ENCODE measurements at places on chromosomes 7 and 10.

DNA sequence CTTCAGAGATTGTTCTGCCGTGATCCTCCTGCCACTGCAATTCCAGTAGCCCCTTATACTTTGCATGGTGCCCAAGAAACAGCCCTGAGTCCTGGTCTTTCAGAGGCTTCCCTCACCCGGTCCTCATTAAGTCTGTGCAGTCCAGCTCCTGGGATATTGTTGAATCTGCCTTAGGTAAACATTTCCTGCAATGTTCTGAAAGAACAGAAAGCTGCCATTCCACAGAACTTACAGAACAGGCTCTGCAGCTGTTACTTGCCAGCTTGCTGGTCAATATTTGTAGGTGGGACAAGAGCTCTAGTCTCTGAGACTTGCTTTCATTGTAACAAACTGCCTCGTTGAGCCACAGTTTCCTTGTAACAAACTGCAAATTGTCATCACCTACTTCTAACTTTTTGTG, 115.0 kb upstream of the KIF5B start:
- no peak for DNase-seq

DNA sequence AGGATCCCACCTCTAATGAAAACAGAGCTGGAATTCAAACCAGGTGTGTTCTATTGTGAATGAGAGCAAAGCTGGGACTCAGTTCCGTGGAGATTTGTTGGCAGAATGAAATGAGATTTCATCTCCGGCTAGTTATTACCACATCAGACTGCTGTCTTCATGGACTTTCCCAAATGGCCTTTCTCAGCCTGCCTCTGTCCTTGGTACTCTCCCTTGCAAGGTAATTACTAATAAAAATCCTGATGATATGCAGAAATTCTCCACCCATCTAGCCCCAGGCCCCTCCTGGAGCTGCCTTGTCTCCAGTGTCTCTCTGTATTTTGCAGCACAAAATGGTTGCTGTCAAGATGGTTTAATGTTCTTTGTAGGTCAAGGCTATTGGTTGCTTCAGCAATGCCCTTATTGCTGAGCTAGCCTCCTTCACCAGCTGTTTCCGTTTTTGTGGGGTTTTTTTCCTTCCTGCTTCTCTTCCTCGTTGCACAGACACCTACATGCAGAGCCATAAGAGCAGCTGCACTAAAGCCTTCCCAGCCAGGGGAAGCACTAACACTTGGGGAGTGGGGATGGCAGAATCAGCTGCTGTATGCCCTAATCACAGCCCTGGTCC, 185.0 kb upstream of the GHITM start:
- no peak for DNase-seq

DNA sequence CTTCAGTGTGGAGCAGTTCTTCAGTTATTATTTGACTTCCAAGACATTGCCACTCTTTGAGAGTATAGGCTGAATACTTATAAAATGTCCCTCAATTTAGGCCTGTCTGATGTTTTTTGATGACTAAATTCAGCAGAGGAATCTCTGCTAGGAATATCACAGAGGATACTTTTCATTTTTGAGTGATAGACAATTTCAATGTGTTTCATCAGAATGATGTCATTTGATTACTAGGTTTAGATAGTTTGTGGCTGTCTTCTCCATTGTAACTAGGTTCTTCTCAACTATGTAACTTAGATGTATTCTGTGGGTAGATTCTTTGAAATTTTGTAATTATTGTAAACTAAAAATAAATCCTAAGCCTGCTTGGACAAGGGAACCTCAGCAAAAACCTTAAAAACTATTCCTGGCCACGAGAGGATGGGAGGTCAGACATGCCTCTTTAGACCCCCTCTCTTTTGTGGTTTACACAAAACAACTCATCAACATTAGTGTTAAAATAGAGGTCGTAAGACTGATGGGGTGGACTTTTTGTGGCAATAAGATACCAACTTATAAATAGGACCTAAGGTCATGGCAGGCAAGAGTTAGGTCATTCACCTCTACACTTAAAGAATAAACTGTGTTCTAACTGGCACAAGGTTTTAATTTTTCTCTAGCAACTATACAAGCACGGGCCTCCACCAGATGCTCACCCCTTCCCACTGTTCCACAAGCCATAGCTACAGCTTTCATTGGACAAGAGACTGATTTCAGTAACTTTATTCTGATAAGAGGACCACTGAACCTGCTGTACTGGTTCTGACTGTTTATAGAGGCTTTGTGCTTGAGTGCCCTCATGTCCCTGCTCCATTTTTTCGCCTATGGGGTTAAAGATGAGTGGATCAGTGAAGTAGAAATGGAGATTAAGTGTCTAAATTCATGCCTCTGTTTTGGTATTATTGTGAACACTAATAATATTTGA, 33.7 kb downstream of the CYP2C8 start:
- DNase-seq: no peak

GRCh38 chr7:75914169-75914654, 743 bp upstream of the POR start:
- DNase-seq: no peak

DNA sequence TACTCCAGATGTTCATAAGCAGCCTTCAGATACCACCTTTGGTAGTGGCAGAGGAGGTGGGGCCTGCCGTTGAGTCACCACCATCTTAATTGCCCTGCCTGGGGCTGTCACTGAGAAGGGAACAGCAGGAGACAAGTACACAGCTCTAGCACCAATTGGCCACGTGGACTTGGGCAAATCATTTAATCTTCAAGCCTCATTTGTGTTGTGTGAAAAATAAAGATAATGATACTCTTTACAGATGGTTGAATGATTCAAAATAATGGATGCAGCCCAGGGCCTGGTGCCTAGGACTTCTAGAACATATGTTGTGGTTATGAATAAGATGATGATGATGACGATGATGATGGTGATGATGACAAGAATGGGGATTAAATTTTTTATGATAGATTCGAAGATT, 111.9 kb upstream of the ADAM12 start:
- no peak for DNase-seq

DNA sequence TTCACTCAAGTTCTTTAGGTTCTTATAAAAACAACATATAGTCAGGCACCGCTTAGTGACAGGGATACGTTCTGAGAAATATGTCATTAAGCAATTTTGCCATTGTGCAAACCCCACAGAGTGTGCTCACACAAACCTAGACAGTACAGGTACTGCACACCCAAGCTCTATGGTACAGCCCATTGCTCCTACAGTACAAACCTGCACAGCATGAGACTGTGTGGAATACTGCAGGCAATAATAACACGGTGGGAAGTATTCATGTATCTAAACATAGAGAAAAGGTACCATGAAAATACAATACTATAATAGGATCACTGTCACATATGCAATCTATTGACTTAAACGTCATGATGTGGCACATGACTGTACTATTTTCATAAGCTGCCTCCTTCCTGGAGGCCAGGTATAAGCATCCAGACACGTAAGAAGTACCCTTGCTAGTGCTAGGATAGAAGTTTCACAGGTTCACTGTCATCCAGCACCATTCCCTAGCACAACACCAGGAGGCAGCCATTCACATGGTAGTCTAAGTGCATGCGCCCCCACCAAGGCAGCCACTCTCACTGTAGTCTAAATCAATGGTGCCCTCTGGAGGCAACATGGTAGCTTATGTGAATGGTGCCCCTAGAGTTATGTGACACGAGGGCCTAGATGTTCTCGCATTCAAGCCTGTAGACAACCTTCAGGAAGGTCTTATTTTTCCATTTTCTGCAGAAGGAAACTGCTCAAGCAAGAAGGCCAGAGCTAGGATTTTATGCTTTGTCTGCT, 98.5 kb downstream of the ARHGAP22 start:
- DNase-seq: peak; percentile 25

GRCh38 chr7:84999450-84999849, 187.4 kb downstream of the SEMA3D start:
- no peak for DNase-seq

- no peak for DNase-seq
Measured at GRCh38 chr10:88473989-88474883, 108.9 kb downstream of the RNLS start.

DNA sequence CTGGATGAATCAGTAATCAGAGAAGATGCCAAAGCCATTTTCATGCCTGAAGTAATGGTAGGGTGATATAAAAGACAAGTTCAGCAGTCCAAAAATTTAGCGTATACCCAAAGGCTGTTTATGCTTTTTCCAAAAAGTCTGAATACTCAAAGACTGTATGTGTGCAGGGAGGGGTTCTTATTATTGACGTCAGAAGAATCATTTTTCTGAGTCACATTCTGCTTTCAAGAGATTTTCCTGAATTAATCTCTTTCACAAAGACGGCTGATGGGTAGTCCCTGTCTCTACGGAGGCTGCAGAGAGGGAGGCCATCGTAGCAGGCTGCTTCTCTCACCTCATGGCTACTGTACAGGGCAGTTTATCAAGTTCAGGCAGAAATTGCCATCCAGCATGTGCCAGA, 30.7 kb upstream of the ABLIM1 start:
- no peak for DNase-seq

DNA sequence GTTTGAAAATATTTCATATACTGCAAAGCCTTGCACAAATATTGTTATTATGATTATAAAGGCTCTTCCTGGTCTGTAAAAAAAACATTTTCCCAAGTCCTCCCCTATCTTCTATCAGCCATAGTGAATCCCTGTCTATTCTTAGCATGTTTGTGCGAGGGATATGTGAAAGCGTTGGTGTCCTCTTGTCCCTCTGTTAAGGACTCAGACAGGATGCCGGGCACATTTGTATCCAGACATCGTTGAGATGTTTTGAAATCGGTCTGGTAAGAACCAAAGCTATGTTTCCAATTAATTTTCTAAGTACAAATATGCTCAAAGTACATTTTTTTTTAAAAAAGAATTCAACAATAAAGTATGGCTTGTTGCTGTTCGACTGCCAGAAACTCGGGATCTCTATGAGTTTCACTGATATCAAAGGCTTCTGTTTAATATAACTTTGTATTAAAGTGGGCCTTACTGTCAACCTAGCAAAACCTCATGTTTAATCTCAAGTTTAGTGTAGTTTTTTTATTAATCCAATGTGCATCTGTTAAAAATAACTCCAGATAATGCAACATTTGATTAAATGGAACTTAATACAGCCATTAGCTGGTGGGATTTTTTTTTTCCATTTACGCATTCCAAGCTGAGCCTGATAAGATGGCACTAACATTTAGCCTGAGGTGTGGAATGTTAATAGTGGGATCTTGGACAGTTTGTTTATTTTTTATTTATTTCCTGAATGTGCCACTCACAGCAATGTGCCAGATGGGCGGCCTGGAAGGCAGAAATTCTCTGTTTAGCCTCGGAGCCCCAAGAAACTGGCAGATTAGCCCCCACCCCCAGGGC, 754.3 kb downstream of the LRMDA start:
- DNase-seq: no peak

- DNase-seq: no peak
Measured at GRCh38 chr7:36633377-36633776, 90.9 kb downstream of the AOAH start.

GRCh38 chr7:147436718-147437117, 1153.8 kb upstream of the C7orf33 start:
- no peak for DNase-seq

- no peak for DNase-seq
Measured at GRCh38 chr7:6168477-6168868, 104.0 kb downstream of the CYTH3 start.

- no peak for DNase-seq
Measured at GRCh38 chr10:130495891-130496636, 359.9 kb downstream of the GLRX3 start.

DNA sequence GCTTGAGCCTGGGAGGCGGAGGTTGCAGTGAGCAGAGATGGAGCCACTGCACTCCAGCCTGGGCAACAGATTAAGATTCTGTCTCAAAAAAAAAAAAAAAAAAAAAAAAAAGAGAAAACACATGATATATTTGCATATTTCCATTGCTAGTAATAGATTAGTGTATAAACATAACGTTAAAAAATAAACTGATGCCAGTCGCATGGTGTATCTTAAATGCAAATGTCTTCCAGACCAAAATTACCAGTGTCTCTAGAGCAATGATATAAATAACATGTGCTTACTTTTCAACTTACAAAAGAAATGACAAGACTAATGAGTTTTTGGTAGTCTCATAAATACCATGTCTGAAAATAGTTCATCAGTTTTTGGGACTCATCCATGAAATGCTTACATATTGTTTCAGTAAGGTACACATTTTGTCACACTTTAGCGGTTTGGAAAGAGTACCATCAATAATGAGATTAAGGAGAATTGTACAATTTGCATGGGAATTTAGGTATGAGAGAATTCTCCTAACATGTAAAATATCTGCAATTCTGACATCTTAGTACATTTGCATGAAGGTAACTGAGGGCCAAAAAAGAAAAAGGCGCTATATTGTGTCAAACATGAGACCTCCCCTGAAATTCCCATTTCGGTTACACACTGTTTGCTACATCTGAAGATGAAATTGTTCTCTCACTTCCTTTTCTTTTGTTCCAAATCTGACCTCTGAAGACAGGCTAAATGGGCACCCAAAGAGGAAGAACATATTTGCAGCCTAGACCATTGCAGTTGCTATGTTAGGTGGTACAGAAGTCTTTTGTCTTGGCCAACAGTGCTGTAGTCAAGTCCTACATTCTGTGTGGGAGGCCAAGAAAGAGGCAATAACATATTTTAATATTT, 51.5 kb upstream of the PIP4K2A start:
- DNase-seq: no peak

DNA sequence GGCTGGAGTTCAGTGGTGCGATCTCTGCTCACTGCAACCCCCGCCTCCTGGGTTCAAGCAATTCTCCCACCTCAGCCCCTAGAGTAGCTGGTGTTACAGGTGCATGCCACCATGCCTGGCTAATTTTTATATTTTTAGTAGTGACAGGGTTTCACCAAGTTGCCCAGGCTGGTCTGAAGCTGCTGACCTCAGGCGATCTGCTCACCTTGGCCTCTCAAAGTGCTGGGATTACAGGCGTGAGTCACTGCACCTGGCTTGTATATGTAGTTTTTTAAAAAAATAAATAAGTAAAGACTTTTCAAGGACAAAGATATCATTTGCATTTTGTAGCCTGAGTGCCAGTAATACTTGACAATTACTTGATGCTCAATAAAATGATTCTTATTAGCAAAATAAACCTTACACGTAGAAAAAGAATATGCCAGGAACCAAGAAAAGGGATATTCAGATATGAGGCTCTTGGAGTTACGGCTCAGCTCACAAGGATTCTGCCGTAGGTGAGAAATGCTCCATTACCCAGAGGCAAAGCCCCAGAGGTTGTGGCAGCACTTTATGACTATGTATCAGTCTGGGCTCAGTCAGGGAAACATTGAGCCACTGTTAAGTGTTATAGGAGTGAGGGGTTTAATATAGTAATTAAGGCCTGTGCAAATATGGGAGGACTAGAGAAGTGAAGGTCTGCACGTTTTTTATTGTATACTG, 98.5 kb downstream of the TPST1 start:
- DNase-seq: no peak

Measured in activated CD4-positive, alpha-beta memory T cell treated with anti-CD3 and anti-CD28 coated beads, Interleukin-2, amount 10 ng/mL, durations not matched to agents 7 days and 5 days (primary cell).